ENCODE measurements at places on chromosomes 1 and 21.

DNA sequence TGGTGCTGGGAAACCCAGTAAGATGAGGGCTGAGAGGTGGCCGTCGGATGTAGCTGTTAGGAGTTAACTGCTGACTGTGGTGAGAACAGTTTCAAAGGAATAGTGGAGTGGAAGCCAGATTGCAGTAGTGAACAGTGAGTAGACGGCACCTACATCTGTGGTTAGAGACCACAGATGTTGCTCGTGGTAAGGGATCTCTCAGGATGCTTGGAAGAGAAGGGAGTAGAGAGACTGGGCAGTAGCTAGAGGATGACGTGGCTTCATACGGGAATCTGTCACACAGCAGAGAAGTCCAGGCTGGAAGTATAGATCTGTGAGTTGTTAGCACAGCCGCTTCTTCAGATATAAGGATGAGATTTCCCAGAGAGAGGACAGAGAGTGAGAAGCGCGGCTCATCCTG is 7.8 kb upstream of the ARTN start:
- no peak for DNase-seq

DNA sequence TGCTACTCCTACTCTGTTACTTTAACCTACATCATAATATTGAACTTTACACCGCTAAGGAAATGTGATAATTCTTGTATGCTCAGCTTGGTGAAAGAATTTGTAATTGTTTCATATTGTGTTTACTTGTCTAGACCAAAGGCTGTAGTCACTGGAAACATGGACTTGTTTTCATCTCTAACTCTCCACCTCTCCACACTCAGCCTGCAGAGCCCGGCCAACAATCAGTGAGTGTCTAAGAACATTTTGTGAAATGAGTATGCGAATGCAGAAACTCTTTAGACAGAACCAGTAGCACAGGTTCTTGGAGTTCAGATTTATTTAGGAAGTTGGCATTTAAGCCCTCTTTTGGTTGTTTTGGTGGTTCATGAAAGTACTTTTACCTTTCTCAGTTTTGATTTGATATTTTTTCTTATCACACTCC is 3.2 kb upstream of the RWDD3 start:
- DNase-seq = no peak

- DNase-seq = no peak
Observed at GRCh38 chr1:11129649-11130390, 30.2 kb upstream of the EXOSC10 start.

DNA sequence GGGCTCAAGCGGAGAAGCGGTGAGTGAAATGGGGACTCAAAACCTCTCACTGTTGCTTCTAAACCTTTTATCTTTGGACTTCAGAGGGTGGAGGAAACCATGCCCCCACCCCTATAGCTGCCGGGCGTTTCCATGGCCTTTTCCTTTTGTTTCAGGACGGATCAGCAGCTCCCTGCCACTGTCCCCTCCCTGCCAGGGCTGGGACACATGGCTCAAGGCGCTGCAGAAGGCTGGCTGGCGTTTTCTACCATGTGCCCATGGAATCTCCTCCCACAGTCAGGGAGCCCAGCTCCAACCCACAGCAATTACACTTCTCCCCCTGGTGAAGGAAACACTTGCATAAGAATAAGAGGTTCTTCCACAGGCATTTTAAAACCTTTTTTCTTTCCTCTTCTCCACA is 812.7 kb downstream of the PLA2G4A start:
- DNase-seq = no peak

- no peak for DNase-seq
Observed at GRCh38 chr1:205493241-205494085, 11.0 kb upstream of the CDK18 start.

DNA sequence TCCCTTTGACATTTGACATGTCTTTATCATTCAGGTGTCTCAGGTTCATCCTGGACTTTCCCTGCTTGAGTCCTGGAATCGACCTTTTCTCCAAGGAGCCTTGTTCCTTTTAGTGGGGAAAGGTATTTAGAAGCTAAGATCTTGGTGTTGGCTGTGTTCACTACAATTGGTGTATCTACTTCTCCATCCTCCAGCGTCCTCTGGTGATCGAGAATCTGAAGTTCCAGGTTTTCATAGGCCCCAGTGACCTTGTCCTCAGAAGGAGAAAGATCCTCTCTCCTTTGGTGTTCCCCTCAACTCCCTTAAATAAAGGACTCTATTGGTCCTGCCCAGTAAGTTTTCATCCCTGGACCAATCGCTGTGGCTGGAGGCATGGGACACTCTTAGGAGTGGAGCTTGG is 22.1 kb downstream of the MROH7 start:
- DNase-seq = no peak

- no peak for DNase-seq
Observed at GRCh38 chr1:25243907-25244306, 3.3 kb downstream of the RSRP1 start.

DNA sequence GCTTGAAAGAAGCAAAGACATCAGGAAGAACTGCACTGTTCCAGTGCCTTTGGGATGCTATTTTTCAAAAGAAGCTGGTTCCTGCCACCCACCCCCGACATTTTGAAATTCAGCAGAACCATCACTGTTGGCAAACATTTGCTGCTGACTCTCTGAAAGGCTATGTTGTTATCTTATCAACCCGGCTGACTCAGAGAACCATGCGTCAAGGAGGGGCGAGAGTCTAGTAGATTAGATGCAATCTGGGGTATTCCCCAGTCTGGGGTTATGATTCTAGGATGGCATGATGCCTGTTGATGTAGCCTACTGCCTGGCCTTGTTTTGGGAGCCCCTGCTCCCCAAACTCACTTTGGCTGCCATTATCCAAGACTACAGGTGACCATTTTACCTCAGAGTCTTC is 267.8 kb upstream of the RUNX1 start:
- DNase-seq = no peak

Measured in D341Med (cell line).